ENCODE measurements at places on chromosomes 2 and 18. TPM values are rescaled to one million over a fixed set of nuclear protein-coding genes. Genes with fewer than 3 reads are reported as not detected.
A peak's percentile ranks its signal among the peaks of the same experiment; 100 is the strongest.

GRCh38 chr2:101972621-101973434 is 18.9 kb upstream of the IL1R2 start:
- DNase-seq: no peak

DNA sequence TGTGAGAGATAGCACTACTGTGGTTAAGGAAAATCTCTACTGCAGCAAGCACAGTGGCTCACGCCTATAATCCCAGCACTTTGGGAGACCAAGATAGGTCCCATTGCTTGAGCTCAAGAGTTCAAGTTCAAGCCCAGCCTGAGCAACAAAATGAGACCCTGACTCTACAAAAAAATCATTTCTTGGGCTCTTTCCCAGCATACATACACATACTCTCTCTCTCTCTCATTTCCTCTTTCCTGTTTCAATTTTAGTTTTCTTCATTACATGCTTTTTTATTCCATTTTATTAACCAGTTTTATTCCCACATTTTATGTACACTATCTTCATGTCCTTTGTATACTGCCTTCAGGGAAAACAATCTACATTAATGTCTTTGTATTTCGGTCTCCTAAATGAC is 14.6 kb downstream of the WDR33 start:
- no peak for DNase-seq

DNA sequence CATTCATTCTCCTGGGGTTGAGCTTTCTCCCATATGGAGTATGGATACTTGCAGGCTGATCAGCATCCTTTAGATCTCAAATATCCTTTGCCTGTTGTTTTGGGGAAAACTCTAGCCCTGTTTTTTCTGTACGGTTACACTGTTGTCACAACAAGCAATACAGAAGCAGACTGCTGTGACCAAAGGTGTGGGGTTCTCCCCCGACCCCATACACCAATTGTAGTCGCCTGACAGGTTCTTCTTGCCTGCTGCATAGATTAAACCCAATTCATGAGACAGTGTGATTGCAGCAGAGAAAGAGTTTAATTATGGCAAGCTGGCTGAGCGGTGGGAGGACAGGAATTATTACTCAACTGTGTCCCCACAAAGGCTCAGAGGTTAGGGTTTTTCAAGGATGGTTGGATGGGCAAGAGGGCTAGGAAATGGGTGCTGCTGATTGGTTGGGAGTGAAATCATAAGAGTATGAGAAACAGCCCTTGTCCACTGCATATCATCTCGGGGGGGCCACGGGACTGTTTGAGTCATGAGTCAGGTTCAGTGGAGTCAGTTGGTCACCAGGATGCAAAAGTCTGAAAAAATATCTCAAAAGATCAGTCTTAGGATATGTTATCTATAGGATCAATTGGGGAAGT is 40.6 kb downstream of the ITGB1BP1 start:
- DNase-seq: no peak

- no peak for DNase-seq
Observed at GRCh38 chr2:20081841-20082240, 30.4 kb upstream of the LAPTM4A start.

GRCh38 chr2:170818036-170818751 is 1.5 kb downstream of the GAD1 start:
- DNase-seq: no peak

DNA sequence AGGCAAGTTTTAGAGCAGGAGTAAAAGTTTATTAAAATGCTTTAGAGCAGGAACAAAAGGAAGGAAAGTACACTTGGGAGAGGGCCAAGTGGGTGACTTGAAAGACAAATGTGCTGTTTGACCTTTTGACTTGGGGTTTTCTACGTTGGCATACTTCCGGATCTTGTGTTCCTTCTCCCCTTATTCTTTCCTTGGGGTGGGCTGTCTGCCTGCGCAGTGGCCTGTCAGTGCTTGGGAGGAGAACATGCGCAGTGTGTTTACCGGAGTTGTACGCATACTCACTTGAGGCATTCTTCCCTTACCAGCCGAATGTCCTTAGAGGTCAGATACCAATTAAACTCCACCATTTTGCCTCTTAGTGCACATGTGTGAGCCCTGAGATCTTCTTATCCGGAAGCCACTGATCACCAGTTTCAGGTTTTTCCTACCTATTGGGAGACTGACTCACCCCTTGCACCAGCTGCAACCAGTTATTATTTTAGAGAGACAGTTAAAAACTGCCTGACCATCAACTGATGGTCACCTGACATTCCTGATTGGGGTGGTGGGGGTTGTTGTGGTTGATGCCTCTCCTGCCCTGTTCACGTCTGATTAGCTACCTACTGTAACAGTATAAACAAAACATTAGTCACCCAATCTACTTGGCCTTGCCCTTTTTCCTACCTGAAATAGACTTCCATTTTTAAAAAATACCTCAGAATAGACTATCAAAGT is 67.5 kb downstream of the NYAP2 start:
- no peak for DNase-seq

DNA sequence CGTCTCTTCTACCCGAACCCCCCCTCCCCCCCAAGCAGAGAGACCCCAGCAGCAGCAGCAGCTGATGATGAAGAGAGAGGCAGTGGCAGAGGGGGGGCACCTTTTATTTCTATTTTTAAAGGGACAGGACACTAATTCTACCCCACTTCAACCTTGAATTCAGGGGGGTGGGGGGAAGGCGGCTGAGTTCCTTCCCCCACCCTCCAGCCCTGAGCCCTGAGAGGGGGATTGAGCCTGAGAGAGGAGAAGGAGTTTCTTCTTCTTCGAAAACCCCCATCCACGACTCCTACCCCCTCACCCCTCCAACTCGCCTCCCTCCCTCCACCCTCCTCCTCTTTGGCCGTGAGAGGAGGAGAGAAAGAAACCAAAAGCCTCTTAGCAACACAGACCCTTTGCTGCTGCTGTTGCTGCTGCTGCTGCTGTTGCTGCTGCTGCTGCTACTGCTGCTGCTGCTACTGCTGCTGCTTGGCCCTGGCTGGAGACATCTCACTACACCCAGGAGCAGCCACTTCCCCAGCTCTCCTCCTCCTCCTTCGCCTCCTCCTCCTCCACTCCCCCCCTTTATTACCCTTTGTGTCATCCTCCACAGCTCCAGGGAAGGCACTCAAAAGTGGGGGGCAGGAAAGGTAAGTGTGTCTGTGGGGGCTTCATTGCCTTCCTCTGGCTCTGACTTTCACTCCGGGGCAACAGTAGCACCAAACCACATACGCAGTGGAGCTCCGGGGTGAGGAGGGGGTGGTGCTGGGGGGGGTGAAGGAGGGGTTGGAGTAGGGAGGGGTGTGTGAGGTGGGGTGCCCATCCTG is at the start of gene MBD5:
TSS of gene MBD5 (plus strand) at position 33 of the 803 bp plus-strand sequence.
- no peak for DNase-seq

DNA sequence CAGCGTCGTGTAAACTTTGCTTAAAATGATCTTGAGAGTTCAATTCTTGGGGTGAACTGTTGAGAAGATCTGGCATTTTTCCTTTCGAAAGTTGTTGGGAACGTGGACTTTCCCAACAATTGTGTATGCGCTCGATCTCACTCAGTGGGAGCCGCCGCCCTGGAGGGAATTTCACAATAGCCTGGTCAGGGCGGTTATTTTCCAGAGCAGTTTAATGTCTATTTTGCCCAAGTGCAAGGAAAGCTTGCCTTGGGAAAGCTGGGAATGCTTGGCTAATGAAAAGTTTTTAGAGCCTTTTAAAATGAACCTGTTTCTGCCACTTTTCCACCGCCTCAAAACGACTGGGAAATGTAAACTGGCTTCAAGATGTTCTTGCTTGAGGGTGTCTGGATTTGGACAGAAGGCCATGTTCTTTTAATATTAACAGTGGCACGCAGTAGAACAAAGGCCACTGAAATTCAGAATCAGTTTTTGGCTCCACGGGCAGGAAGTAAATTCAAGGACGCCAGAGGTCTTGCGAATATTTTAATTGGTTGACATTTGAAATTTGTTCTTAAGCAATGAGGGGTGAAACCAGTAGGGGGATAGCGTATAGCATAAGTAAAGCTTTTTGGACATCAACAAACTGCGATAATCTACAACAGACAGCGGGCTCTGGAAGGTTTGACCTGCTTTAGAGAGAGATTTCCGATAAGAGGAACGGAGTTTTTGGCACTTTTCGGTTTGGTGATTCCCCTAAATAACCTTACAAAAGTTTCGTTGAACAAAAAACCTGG is 1.2 kb downstream of the CFLAR start:
- peak; percentile 71 for DNase-seq

DNA sequence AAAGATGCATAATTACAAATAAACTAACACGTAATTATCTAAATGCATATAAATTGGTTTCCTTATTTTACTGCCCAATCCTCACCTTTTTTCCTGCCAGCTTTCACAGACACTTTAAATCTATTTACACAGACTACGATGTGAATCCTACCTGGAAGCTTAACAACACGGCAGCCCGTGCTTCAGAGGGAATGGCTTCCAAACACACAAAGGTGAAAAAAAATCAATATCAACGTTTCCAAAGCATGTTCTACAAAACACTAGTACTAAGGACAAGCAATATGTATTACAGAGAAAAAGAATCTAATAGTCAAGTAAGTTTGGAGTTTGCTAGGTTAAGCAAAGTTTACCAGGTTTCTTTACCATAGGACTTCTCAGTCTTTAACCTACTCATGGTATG is 4.4 kb downstream of the MAP4K3 start:
- DNase-seq: no peak

GRCh38 chr18:24268784-24269550 is 128.7 kb downstream of the OSBPL1A start:
- no peak for DNase-seq

- DNase-seq: no peak
Observed at GRCh38 chr2:174931724-174932123, 73.5 kb downstream of the CHN1 start.

- DNase-seq: no peak
Observed at GRCh38 chr2:24199968-24200590, 25.2 kb downstream of the FAM228A start.

- peak; percentile 95 for DNase-seq
Observed at GRCh38 chr2:173048897-173049661, 26.6 kb upstream of the MAP3K20 start.

The TAF4B gene
- 1.8 TPM for total RNA-seq

The REG1B gene
- not detected for total RNA-seq

The TMEM37 gene
- 0.13 TPM for total RNA-seq

The UGT1A8 gene
- total RNA-seq: not detected

The MC5R gene
- total RNA-seq: not detected
